CMK (cell line): ENCODE measurements at places on chromosomes 16 and 17.

GRCh38 chr16:2007081-2007836 lies 2.4 kb downstream of the ZNF598 start:
- no peak for DNase-seq

DNA sequence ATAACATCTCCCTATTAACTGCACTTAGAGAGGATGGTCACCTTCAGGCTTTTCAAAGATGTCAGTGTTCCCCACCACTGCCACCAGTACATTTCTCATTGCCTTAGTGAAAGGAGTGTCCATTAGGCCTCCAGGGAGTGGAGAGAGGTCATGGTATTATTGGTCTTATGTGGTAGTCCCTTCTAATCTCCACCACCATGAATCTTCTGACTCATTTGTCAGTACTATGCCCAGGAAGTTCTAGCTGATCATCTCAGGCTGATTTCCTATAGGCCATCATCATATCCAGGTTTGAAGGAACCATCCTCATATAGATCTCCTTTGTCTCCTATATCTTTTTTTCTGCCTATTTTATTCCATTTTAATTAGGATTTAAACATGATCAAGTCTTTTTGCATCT lies 221.5 kb downstream of the CYB561 start:
- no peak for DNase-seq

DNA sequence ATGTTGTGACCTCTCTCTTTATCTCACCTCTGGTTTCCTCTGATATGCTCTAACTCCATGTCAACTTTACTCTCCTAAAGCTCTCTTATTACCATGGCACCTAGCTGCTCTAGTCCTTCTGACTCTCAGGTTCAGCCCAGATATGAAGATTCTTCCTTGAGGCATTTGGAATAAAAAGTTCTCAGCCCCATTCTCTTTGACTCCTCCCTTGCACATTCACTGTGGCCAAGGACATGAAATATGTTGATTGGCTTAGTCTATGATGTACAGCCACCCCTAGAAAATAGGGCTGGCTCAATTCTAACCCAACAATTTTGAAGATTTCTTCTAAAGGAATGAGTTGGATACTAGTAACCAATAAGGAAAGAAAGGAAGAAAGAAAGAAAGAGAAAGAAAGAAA lies 20.8 kb upstream of the GAS7 start:
- DNase-seq = no peak

DNA sequence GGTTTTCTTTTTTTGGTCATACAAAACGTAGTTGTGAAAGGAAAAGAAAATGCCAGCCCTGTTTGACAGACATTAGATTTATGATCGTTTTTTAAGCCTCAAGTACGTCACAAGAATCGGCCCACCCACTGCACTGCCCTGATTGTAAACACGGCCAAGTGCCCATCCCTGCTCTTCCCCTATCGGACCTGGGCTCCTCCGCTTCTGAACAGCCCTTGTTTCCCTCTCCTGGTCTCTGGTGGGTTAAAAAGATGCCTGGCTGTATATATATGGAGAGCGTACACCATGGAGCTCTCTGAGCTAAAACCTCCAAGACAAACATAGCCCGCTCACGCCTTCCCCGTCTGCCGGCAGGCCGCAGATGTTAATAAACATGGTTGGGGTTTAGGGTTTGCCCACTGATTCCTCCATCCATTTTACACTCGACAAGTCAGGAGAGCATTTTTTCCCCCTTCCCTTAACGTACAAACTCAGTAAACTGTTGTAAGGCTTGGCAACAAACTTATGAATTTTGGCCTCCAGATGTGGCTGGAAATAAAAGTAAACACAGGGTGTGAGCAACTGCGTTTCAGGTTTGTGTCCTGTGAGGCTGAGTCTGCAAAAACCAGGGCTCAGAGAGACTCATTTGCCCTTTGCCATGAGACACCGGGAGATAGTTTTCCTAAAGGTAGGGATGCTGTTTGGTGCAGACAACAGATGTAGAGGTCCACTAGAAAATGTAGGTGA lies 325.9 kb downstream of the SOX9 start:
- no peak for DNase-seq

DNA sequence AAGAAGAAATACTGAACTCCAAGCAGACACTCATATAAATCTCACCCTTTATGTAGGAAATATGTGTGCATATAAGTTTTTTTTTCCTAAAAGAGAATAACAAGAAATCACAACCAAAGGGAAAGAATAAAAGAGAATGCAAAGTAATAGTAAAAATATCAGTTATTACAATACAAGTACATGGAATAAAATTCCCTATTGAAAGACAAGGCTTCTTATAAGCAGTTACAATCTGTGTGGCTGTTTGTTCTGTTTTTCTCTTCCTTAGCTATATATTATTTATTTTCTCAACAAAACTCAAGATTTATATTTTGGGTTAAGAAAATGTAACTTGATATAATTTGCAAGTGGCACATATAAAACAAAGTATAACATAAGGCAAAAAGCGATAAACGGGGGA lies 41.7 kb downstream of the SLC5A11 start:
- DNase-seq = no peak

GRCh38 chr16:81492311-81492761 lies 47.7 kb downstream of the CMIP start:
- DNase-seq = no peak

GRCh38 chr16:30574678-30575077 lies 3.2 kb upstream of the ZNF688 start:
- DNase-seq = no peak

DNA sequence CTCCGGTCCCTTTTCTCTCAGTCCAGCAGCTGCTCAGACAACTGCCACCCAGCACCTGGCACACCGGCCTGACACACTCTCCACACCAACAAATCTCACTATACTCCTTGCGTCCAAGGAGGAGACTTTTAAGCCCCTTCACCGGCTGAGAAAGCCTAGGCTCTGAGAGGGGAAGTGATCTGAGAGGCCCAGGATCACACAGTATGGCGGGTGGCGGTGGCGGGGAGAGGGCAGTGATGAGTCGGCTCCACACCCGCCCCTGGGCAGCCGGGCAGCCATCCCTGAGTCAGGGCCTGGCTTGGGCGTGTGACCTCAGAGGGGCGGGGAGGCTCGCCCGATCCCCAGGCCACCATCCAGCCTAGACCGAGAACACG lies 569 bp downstream of the FLII start:
- DNase-seq = peak; percentile 24

DNA sequence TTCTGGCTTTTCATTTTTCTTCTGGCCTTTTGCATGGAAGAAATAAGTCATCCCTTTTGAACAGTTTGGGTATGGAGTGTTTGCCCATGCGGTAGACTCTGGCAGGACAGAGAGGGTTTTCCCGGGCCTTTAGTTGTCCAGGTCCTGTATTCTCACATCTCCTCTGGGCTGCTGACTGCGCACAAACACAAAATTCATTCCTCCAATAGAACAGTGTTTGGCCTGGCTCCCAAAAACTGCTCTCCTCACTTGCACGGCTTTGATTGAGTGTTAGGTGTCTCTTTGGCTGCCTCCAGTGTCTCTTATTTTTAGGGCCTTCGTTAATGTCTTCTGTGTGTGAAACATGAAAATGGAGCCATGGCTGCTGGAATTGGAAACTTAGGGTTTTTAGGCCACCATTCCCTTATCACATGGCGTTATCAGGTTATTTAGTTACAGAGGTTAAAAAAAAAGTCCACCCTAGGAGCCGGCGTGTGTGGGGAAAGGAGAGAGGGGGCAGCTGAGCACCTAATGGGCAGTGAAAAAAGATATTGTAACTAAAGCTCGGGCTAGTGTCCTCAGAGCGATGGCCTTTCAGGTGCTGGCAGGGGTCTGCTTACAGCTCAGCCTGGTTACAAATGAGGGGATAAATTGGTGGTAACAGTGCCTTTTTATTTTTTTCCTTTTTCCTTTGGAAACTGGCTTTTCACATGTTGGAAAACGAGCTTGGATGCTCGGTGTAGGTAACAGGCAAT lies 47.3 kb downstream of the PRKCA start:
- DNase-seq = no peak

DNA sequence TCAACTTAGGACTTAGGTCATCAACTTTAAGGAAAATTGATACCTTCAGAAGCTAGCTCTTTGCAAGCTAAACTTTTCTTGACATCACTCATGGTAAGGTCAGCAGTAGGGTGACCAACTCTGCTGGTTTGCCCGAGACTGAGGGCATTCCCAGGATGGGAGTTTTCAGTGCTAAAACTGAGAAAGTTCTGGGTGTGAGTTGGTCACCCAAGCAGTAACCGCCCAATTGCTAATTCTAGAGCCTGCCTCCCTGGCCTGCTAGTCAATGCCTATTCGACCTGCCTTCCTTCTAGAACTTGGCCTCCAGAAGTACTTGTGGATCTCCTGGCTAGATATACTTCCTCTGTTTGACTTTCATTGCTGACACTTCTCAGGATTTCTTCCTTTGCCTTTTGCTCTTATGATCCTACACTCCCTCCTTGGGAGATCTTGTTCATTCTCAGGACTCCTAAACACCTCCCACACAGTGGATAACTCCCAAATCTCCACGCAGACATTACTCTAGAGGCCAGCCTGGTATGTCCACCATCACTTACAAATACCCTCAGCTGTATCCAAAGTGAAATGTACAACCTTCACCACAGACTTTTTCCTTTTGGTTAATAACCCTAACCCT lies 10.5 kb upstream of the MYO18A start:
- no peak for DNase-seq

- no peak for DNase-seq
These were observed 2.4 kb downstream of the KCNJ12 start for GRCh38 chr17:21378553-21378952.

DNA sequence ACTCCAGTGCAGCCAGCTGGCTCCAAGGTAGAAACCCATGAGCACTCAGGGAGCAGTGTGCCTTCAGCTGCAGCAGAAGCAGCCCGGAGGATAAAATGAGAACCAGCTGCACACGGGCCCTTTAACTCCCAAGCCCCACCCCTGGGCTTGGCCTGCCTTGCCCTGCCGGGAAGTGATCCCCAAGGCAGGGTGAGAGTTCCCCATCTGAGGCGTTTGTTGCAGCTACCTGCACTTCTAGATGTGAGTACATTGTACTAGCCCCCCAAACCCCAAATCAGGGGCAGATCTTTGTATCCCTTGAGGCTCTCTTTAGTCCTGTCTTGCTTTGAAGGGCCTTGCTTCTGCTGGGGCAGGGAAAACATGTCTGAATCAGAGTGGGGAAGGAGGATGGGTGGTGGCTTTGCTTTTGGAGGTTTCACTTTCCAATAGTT lies at the start of gene MVP:
Gene MVP, plus strand, starts transcription at position 192 of the 431 bp plus-strand sequence. CDS start 10,088 bp downstream, outside the sequence.
- DNase-seq = no peak

DNA sequence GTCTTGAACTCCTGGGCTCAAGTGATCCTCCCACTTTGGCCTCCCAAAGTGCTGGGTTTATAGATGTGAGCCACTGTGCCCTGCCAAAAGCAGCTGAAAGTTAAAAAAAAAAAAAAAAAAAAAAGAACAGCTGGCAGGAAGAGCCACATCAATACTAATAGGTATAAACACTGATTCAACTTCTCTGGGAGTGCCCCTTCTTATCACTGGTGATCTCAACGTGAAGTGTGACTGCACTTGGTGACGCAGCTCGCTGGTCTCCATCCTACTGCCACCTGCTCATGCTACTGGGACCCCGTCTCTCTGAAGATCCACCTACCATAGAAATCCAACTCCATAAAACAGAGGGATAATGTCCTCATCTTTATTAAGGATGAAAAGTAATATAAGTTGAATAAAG lies 40.8 kb downstream of the RNF157 start:
- DNase-seq = no peak

- DNase-seq = no peak
These were observed 62.9 kb upstream of the ATF7IP2 start for GRCh38 chr16:10322723-10323527.

DNA sequence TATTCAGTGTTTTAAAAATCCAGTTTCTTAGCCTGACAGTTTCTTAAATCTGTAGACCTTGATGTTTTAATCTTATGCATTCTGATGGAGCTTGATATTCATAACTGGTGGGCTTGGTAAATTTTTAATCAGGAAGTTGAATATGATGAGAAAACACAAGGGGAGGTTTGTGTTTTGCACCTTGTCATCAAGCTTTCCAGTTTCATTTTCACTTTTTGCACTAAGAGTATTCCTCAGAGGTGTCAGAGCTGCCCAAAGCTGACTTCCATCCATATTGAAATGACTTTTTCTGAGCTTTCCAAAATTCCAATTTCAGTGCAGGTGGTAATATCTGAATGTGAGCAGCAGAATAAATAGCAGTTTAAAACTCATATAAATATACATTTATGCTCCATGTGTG lies 555.0 kb upstream of the RBFOX1 start:
- DNase-seq = no peak

- no peak for DNase-seq
These were observed 9.0 kb downstream of the MOSMO start for GRCh38 chr16:22016927-22017326.

- no peak for DNase-seq
These were observed 267.1 kb downstream of the UTP18 start for GRCh38 chr17:51527225-51527982.

DNA sequence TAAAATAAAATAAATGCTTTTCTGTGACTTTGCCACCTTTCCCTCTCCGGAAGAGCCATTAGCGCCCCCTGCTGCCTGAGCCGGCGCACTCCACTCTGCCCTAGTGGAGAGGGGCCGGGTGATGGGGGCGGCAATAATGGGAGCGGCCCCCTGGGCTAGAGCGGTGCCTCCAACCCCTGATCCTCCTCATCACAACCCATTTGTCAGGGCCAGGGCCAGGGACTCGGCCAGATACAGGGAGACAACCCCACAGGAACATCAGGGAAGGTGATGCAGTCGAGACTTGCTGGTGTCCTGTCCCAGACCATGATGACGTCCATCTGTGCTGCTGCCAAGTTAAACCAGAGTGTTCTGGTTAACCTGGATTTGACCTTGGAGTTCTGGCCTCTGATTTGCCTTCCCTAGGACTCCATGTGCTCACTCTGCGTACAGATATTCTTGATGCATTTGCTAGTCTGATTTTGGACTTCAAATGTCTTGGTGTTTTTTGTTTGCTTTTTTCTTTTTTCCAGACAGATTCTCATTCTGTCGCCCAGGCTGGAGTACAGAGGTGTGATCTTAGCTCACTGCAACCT lies 46.1 kb upstream of the BPTF start:
- DNase-seq = no peak

DNA sequence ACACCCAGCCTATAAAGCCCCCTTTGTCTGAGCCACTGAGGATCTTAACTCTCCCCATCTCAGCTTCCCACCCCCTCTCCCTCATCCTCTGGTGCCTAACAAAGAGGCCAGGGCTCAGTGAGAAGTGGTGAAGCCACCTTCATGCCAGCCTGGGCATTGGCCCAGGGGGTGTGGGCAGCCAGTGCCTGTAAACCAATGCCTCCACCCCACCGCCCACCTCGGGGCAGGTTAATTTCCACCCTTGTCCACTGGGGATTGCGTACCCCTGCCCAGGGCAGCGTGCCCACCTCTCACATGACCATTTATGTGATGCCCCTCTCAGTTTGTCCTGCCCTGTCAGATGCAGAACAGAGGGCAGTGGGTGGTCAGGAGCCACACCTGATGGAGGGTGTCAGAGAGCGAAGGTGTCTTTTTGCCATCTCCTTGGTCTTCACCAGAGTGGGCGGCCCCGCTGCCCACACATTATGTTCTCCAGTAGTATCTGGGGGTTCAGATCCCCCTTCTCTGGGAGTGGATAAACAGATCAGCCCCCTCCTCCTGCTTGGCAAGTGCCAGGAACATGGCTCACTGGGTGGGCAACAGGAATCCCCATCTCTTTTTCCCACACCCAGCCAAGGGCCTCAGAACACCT lies 10.1 kb upstream of the ARHGAP23 start:
- no peak for DNase-seq

- no peak for DNase-seq
These were observed 2.0 kb downstream of the WSCD1 start for GRCh38 chr17:6072157-6072556.

- DNase-seq = no peak
These were observed 275.8 kb downstream of the FOXL1 start for GRCh38 chr16:86854058-86854621.
